ENCODE measurements at places on chromosomes 3 and 15. TPM values are rescaled to one million over a fixed set of nuclear protein-coding genes. Genes with fewer than 3 reads are reported as not detected.
A peak's percentile ranks its signal among the peaks of the same experiment; 100 is the strongest.

- H3K4me1 ChIP-seq, result no peaks in the 10 kb centered on the region
- H3K36me3 ChIP-seq, result no peaks in the 10 kb centered on the region
- H3K4me3 ChIP-seq, result no peak overlapping the region
- H3K27me3 ChIP-seq, result no peaks in the 10 kb centered on the region
These were observed 66.5 kb upstream of the TBL1XR1 start for GRCh38 chr3:177263615-177264368.

GRCh38 chr15:77352887-77353286 lies 67.0 kb downstream of the PEAK1 start:
- no peaks in the 10 kb centered on the region for H3K27me3 ChIP-seq
- no peak for DNase-seq
- peaks cover 11% of the 10 kb centered on the region for H3K4me1 ChIP-seq
- no peak overlapping the region for H3K4me3 ChIP-seq
- no peak overlapping the region for H3K27ac ChIP-seq

- peak overlapping the region; percentile 92 for H3K27ac ChIP-seq
- H3K36me3 ChIP-seq, result no peaks in the 10 kb centered on the region
- H3K4me3 ChIP-seq, result no peak overlapping the region
- H3K4me1 ChIP-seq, result peaks cover 81% of the 10 kb centered on the region
These were observed 115.6 kb downstream of the FNDC3B start for GRCh38 chr3:172154768-172155664.

DNA sequence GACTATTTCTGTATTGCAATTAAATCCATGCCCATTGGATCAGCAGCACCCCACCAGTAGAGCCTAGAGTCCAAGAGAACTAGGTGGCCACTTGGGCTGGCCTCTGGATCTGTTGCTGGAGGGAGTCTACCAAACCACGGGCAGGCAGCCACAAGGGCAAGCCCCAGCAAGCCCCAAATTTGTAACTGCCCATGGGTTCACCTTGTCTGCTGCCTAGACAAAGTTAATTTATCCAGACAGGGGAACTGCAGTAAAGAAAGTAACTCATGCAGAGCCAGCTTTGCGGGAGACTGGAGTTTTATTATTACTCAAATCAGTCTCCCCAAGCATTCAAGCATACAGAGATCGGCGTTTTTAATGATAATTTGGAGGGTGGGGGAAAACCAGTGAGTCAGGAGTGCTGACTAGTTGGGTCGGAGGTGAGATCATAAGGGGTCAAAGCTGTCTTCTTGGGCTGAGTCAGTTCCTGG lies 74.0 kb upstream of the TERB2 start:
- DNase-seq, result peak; percentile 16
- H3K36me3 ChIP-seq, result no peaks in the 10 kb centered on the region
- H3K27ac ChIP-seq, result no peak overlapping the region

SAMD7 gene
- total RNA-seq, result not detected

CLDN18 gene
- not detected for total RNA-seq

GRCh38 chr15:92797168-92798052 lies 102.7 kb upstream of the CHD2 start:
- H3K36me3 ChIP-seq, result no peaks in the 10 kb centered on the region
- peaks cover 19% of the 10 kb centered on the region for H3K4me1 ChIP-seq
- peak; percentile 94 for DNase-seq
- H3K4me3 ChIP-seq, result no peak overlapping the region
- no peaks in the 10 kb centered on the region for H3K27me3 ChIP-seq

DNA sequence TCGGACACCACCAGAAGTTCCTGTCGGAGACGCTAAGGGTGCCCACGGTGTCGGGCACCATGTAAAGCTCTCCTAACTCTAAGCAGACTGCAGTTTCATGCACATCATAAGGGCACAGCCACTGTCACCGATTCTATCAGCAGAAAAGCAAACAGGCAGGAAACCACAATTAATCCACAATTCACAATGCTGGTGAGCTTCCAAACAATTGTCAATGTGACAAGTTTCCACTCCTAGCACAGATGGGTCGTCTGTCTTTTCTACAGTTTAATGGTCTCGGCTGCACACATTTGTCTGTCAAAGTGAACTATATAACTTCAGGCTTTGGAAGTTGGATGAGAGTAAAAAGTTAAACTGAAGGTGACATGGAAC lies 8.8 kb upstream of the OCA2 start:
- no peak overlapping the region for H3K4me3 ChIP-seq
- no peaks in the 10 kb centered on the region for H3K4me1 ChIP-seq
- peak; percentile 17 for DNase-seq
- no peak overlapping the region for H3K27ac ChIP-seq
- peaks cover 14% of the 10 kb centered on the region for H3K27me3 ChIP-seq
- H3K36me3 ChIP-seq, result peaks cover 3% of the 10 kb centered on the region

GRCh38 chr3:44923632-44924456 lies 49.4 kb downstream of the TGM4 start:
- no peak overlapping the region for H3K4me3 ChIP-seq
- DNase-seq, result no peak
- no peaks in the 10 kb centered on the region for H3K27me3 ChIP-seq
- 0 out of 2 replicates have a peak, but pooled peaks cover 11% of the 10 kb centered on the region for H3K4me1 ChIP-seq

DNA sequence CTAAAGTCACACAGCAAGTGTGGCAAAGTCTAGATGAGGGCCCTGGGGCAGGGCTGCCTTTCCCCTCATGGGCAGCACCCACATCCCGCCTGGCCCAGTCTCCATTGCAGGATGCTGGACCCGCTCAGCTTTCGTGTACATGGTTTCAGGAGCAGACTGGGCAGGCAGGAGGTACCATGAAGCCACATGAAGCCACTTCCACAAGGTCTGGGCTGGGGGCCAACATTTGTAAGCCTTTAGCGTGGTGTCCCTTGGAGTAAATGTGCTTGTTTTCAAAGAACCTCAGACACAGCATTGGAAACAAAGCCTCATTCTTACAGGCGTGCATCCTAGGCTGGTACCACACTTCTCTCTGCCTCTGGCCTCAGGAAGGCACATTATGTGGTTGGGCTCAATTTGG lies 34.5 kb downstream of the UMPS start:
- no peak overlapping the region for H3K27ac ChIP-seq
- H3K4me1 ChIP-seq, result no peaks in the 10 kb centered on the region
- H3K27me3 ChIP-seq, result no peaks in the 10 kb centered on the region
- H3K36me3 ChIP-seq, result no peaks in the 10 kb centered on the region
- no peak for DNase-seq

ENTPD3 gene
- total RNA-seq, result 7.1 TPM

DNA sequence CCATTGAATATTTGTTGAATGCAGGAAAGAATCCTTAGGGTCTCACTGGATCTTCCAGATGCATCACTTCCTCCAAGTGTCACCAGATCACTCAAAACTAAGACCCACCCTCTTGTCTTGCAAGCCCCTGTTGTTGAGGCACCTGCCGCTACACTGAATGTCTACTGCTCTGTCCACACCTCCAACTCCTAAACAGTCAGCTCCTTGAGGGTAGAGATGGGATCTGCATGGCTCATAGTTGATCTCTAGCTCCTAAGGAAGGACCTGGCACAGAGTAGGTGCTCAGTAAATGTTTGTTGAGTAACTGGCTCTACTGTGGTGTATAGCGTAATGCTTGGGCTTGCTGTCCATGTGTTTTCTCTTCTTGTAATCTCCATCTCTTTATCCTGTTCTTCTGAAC lies 8.8 kb downstream of the SLC6A20 start:
- no peak overlapping the region for H3K27ac ChIP-seq
- H3K27me3 ChIP-seq, result no peaks in the 10 kb centered on the region
- H3K4me1 ChIP-seq, result no peaks in the 10 kb centered on the region
- no peak for DNase-seq

ST8SIA2 gene
- total RNA-seq, result not detected

DNA sequence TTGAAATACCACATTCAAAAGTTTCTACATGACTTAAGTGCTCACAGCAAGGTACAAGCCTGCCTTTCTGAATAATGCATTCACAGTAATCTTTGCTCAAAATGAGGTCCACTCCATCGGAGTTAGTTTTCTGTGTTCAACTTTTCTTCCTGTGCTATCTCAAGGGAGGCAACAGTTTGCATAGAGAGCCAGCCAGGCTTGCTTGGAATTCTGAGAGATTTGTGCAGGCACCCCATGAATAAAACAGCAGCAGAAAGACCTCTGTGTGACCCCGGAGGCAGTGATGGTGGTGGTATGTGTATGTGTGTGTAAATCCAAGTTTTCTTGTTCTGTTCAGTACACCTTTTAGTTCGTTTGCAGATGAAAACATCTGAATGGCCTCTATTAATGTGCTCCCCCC lies 124.0 kb downstream of the ADAMTS9 start:
- no peak overlapping the region for H3K27ac ChIP-seq
- H3K4me1 ChIP-seq, result no peaks in the 10 kb centered on the region
- DNase-seq, result no peak
- no peak overlapping the region for H3K4me3 ChIP-seq

DNA sequence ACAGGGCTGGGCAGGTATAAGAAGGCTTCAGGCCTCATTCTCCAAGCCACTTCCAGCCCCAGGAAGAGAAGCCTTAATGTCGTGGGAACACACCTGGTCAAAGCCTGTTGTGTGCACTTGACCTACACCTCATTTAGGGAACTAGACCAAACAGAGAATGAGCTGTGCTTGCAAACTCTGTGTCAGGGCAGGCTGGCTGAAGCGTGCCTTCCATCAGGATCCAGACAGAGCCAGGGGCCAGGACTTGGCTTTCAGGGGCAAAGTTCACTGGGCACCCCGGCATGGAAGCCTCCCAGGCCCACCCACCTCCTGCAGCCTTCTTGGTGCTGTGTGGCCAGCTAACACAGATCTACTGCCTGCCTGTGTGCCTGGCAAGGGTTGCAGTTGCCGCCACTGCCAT lies 11.5 kb downstream of the RBPMS2 start:
- H3K27ac ChIP-seq, result no peak overlapping the region
- H3K4me1 ChIP-seq, result no peaks in the 10 kb centered on the region
- no peaks in the 10 kb centered on the region for H3K27me3 ChIP-seq
- no peak overlapping the region for H3K4me3 ChIP-seq
- no peak for DNase-seq

DNA sequence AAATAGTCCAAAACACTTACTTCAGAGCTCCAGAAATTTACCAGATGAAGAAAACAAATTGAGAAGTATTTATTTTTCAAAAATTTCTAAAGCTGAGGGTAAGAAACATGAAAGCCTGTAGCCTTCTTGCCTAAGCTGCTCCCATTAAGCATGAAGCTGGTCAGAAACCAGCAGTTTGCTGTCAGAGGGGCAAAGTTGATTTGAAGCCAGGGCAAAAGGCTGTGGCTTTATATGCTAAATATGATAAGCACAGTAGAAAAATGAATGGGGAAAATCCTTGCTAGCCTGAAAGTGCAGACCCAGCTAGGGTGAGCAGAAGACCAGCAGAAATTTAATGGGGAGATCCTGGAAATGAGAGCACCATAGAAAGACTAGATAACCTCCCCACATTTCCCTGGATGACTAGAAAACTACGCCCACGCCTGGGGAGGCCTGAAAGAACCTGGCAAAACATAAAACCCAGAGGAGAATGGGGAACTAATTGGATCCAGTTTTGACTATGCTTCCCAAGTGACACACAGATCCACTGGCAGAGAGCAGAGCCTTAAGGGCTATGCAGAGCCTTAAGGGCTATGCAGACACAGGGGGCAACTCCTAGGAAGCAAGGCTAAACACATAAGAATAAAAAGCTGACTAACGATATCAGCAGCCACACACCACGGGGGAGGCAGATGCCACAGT lies 43.0 kb upstream of the HEG1 start:
- no peak overlapping the region for H3K4me3 ChIP-seq
- no peak for DNase-seq
- H3K27me3 ChIP-seq, result no peaks in the 10 kb centered on the region
- no peak overlapping the region for H3K27ac ChIP-seq
- H3K4me1 ChIP-seq, result no peaks in the 10 kb centered on the region
- H3K36me3 ChIP-seq, result no peaks in the 10 kb centered on the region

CLDN16 gene
- not detected for total RNA-seq

DNA sequence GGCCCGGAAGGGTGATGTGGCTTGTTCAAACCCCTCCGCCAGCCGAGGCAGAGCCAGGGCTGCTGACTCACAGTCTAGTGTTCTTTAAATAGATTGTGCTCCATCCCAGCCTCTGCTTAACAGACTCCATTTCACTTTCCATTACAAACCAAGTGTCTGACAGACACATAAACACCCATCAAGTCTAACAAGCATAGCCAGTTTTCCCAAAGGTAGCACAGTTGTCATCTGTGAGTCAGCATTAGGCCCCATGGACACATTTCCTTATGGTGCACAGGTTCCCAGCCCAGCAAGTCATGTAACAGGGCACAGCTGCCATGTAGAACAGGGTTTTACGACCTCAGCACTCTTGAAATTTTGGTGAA lies 109.9 kb upstream of the RAP2B start:
- no peaks in the 10 kb centered on the region for H3K36me3 ChIP-seq
- H3K4me3 ChIP-seq, result peak overlapping the region; percentile 56
- no peaks in the 10 kb centered on the region for H3K27me3 ChIP-seq
- DNase-seq, result peak; percentile 98
- peaks cover 25% of the 10 kb centered on the region for H3K4me1 ChIP-seq

GRCh38 chr3:114449271-114450007 lies 155.6 kb downstream of the TIGIT start:
- H3K27me3 ChIP-seq, result peaks cover 27% of the 10 kb centered on the region
- H3K4me1 ChIP-seq, result no peaks in the 10 kb centered on the region
- DNase-seq, result no peak
- H3K4me3 ChIP-seq, result no peak overlapping the region
- H3K27ac ChIP-seq, result no peak overlapping the region
- no peaks in the 10 kb centered on the region for H3K36me3 ChIP-seq

DNA sequence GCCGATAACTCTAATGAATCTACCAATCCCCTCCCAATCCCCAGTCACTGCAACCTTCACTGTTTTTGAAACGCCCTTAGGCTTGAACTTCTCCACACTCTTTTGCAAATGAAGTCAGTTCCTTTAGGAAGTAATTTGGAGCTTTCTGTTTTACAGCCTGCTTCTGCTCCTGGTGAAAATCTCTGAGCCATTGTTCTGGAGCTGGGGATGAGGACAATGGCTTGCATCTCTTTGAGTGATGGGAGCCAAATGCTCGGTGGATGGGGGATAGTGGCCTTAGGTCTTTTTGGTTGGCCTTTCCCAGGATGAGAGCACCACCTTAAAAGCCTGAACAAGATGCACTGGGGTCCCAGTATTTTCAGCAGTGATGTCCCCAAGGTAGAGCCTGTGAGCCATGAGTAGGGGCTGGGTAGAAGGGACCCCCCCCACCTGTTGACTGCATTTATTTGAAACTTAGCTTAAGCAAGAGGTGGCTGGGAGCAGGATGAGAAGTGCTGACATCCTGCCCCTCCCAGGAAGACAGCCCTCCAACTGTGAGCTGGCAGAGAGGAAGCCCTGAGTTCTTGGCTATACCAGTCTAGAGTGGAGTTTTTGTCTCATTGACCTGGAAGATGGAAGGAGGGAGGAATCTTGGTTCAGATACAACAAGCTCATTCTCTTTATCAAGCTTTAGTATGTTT lies 7.6 kb upstream of the MYO5C start:
- H3K4me1 ChIP-seq, result peaks cover 26% of the 10 kb centered on the region
- H3K36me3 ChIP-seq, result no peaks in the 10 kb centered on the region
- no peaks in the 10 kb centered on the region for H3K27me3 ChIP-seq
- H3K4me3 ChIP-seq, result no peak overlapping the region
- no peak for DNase-seq

- no peaks in the 10 kb centered on the region for H3K4me1 ChIP-seq
- no peaks in the 10 kb centered on the region for H3K36me3 ChIP-seq
- no peak overlapping the region for H3K27ac ChIP-seq
These were observed 17.6 kb downstream of the EIF4E3 start for GRCh38 chr3:71707595-71707994.

- H3K4me1 ChIP-seq, result peaks cover 30% of the 10 kb centered on the region
- H3K27me3 ChIP-seq, result no peaks in the 10 kb centered on the region
- peak overlapping the region; percentile 39 for H3K27ac ChIP-seq
- H3K4me3 ChIP-seq, result no peak overlapping the region
These were observed 26.1 kb downstream of the GBE1 start for GRCh38 chr3:81735334-81735733.

RAD18 gene
- 22.8 TPM for total RNA-seq

IL5RA gene
- not detected for total RNA-seq

DZIP3 gene
- total RNA-seq, result 7.3 TPM

GOLGA8J gene
- not detected for total RNA-seq

Measured in PC-3 (cell line).